ENCODE measurements at places on chromosomes 3 and 15.

GRCh38 chr3:5087209-5087608, 34.9 kb upstream of the ARL8B start:
- DNase-seq: no peak

GRCh38 chr15:98715401-98715800, 67.1 kb downstream of the IGF1R start:
- no peak for DNase-seq

- no peak for DNase-seq
Observed at GRCh38 chr3:56136514-56136913, 331.8 kb downstream of the ERC2 start.

DNA sequence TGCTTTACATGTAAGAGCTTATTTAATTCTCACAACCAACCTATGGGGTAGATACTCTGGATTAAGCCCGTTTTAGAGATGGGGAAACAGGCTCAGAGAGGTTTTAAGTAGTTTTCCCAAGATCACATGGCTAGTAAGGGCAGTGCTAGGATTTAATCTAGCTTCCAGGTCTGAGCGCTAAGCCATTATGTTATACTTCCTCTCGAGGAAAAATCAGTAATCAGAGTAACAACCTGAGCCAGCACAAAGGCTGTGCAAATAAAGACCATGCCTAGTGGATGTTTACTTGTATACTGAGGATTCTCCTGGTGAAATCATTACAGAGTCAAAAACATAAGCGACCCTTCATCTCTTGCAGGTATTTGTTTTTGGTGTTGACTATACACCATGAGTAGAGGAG, 9.0 kb downstream of the FSTL1 start:
- no peak for DNase-seq

- DNase-seq: no peak
Observed at GRCh38 chr3:118165413-118165812, 869.2 kb downstream of the IGSF11 start.

Data from Daoy (cell line).